RKO (cell line): ENCODE measurements at places on chromosomes 1 and 21.

- DNase-seq = no peak
Measured at GRCh38 chr1:246788895-246789338, 64.7 kb downstream of the SCCPDH start.

GRCh38 chr1:81004011-81004410 is 796.7 kb upstream of the ADGRL2 start:
- DNase-seq = no peak

- no peak for DNase-seq
Measured at GRCh38 chr1:81466961-81467360, 333.8 kb upstream of the ADGRL2 start.

GRCh38 chr1:5385096-5385799 is 607.0 kb downstream of the NPHP4 start:
- DNase-seq = no peak

- no peak for DNase-seq
Measured at GRCh38 chr1:11653101-11653860, 948 bp downstream of the FBXO2 start.

DNA sequence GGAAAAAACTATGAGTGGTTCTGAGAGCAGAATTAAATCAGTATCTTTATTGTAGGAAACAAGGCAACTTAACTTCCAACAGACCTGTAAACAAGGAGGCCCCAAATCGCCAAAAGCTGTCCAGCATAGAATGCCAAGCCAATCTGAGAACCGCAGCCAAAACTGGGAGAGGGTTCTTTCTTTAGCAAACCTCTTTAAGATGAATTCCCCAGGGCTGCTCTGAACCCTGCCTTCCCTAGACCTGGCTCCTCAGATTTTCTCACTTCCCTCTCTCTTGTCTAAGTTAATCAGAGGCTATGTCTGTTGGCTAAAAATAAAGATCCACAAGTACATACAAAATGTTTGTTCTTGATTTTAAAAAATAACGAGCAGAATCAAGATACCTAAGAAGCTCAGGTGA is 141.4 kb downstream of the SMYD3 start:
- no peak for DNase-seq

DNA sequence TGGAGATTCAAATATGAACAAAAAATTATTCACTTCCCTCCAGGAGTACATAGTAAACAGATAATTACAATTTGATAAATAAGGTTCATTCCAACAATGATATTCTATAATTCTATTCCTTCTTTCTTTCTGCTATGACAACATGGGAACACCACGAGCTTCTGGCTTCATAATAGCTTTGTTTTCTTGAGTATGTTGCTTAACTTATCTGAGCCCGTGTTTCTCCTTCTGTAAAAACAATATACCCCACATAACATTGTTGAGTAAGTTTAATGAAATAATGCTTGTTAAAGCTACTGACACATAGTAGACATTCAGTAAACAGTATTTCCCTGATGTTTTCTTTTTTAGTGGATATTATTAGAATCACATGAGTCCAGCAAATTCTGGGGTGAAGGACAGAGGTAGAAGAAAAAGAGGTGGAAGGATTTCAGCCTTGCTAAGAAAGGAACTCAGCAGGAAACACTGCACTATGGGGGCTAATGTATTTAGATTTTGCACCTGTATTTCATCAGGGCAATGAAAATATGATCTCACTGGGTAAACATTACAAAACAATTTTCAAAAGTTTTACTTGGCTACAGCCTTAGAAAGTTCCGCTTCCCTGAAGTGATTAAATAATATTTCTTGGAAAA is 430.8 kb upstream of the C1orf87 start:
- DNase-seq = no peak

- no peak for DNase-seq
Measured at GRCh38 chr1:39529901-39530535, 38.6 kb downstream of the BMP8A start.

DNA sequence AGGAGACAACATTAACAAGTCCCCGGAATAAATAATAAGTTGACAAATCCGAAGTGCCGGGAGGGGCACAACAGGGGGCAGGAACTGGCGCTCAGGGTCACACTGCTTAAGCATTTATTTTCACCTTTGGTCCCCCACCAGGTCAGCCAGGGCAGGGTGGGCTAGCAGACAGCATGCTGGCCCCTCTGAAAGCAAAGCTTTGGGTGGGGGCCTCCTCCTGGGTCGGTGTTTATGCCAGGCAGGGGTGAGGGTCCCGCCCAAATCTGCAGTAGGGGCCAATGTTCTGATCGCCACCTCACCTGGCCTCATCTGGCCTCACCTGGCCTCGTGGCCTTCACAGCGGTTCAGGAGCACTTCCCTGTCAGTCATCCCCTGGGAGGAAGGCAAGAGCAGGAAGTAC is 8.2 kb upstream of the FAM131C start:
- DNase-seq = no peak

- DNase-seq = no peak
Measured at GRCh38 chr1:233730380-233730779, 116.5 kb downstream of the KCNK1 start.

DNA sequence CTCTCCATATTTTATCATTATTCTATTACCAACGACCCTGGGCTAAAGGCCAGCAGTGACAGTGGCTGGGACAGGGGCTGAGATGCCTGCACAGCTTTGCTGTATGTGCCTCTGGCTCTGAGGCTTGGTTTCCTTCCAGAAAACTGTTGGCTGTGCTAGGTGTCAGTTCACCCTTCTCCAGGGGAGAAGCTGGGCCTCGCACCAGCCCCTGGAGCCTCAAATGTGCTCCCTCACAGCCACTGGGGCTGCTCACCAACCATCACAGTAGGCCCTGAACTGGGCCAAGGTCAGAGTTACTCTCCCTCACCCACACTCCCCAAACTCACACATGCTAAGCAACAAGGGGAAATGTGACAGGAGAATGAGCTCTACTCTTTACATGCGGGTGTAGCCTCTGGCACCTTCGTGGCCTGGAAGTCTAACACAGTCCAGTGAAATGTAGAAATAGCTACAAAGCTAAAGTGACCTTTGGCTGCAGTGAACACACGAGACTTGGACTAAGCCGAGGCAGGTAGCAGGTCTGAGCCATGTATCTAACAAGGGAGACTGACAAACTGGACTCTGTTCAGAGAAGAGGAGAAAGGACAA is 4.7 kb upstream of the CD160 start:
- no peak for DNase-seq

GRCh38 chr21:17786071-17786850 is 32.9 kb downstream of the C21orf91 start:
- no peak for DNase-seq
